ENCODE measurements at places on chromosomes 5 and 9. TPM values are rescaled to one million over a fixed set of nuclear protein-coding genes. Genes with fewer than 3 reads are reported as not detected.

- H3K4me1 ChIP-seq, result no peaks in the 10 kb centered on the region
- DNase-seq, result no peak
Observed at GRCh38 chr9:21579247-21579671, 97.1 kb upstream of the IFNE start.

DNA sequence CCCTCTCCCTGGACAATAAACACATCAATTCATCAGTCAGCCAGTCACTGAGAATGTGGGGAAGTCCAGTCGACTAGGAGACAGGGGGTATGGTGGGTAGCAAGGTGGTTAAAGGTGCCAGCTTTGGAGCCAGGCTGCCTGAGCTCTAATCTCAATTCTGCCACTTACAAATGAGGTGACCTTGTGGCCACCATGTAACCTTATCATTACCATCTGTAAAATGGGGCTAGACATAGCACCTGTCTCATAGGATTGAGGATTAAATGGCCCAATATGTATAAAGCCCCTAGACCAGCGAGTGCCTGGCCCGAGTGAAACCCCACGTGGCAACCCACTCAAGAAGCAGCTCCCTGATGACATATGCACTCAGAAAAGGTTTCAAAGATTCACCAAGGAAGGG lies 73.3 kb upstream of the TBC1D2 start:
- peaks cover 3% of the 10 kb centered on the region for H3K27me3 ChIP-seq
- H3K4me1 ChIP-seq, result no peaks in the 10 kb centered on the region
- no peak overlapping the region for H3K27ac ChIP-seq
- H3K36me3 ChIP-seq, result no peaks in the 10 kb centered on the region
- no peak overlapping the region for H3K4me3 ChIP-seq

- no peak overlapping the region for H3K27ac ChIP-seq
- DNase-seq, result no peak
- H3K27me3 ChIP-seq, result peaks cover 38% of the 10 kb centered on the region
Observed at GRCh38 chr9:135198144-135198543, 110.7 kb downstream of the OLFM1 start.

DNA sequence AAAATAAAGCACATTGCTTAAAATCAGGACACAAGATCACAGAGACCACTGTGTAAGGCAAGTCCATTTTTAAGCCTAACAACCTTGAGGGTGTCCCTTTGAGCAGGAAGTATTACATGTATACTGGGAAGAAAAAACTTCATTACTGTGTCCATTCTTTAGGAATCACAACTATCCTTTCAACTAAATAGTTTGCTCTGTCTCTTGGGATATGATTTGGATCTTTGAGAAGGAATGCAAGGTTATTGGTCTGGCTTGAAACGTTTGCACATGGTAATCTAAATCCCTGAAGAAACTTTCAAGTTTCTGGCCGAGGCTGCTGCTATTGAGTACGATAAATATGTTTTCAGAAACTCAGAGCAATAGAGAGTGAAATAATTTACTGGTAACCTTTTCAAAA lies 923.0 kb upstream of the SEMA6A start:
- H3K4me1 ChIP-seq, result no peaks in the 10 kb centered on the region
- DNase-seq, result no peak
- H3K27ac ChIP-seq, result no peak overlapping the region
- no peaks in the 10 kb centered on the region for H3K36me3 ChIP-seq
- no peaks in the 10 kb centered on the region for H3K27me3 ChIP-seq

GRCh38 chr5:96822686-96823459 lies 15.1 kb upstream of the ERAP1 start:
- no peak for DNase-seq
- H3K36me3 ChIP-seq, result no peaks in the 10 kb centered on the region
- H3K4me1 ChIP-seq, result peaks cover 10% of the 10 kb centered on the region
- H3K4me3 ChIP-seq, result no peak overlapping the region
- H3K27ac ChIP-seq, result no peak overlapping the region

DNA sequence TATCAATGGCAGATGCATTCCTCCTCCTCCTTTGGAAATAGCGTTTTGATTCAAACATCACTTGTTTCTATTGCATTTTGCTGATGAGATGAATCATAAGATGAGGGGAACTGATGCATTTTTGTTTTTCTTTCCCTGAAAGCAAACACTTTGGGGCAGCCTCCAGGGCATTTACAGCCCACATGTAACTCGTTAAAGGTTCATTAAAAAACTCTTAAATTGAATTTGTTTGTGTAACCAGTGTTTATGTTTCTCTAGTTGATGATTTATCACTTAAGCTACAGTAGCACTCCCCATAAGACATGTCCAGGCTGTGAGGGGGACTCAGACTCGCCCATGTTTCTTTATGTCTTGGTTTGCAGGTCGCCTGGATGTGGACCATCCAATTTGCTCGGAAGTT lies 246.1 kb upstream of the ANKH start:
- no peak overlapping the region for H3K4me3 ChIP-seq
- DNase-seq, result no peak
- no peaks in the 10 kb centered on the region for H3K36me3 ChIP-seq

- H3K27ac ChIP-seq, result no peak overlapping the region
- H3K4me1 ChIP-seq, result no peaks in the 10 kb centered on the region
- H3K27me3 ChIP-seq, result peaks cover 3% of the 10 kb centered on the region
- DNase-seq, result no peak
- no peaks in the 10 kb centered on the region for H3K36me3 ChIP-seq
- no peak overlapping the region for H3K4me3 ChIP-seq
Observed at GRCh38 chr5:1883120-1883924, 597 bp upstream of the IRX4 start.

GRCh38 chr5:19608444-19609002 lies 379.5 kb downstream of the CDH18 start:
- no peak for DNase-seq
- H3K4me3 ChIP-seq, result no peak overlapping the region
- H3K4me1 ChIP-seq, result no peaks in the 10 kb centered on the region
- no peaks in the 10 kb centered on the region for H3K36me3 ChIP-seq

- peaks cover 8% of the 10 kb centered on the region for H3K36me3 ChIP-seq
- H3K27me3 ChIP-seq, result no peaks in the 10 kb centered on the region
- peaks cover 20% of the 10 kb centered on the region for H3K4me1 ChIP-seq
- no peak overlapping the region for H3K4me3 ChIP-seq
Observed at GRCh38 chr9:132404228-132404881, 2.3 kb downstream of the TTF1 start.

DNA sequence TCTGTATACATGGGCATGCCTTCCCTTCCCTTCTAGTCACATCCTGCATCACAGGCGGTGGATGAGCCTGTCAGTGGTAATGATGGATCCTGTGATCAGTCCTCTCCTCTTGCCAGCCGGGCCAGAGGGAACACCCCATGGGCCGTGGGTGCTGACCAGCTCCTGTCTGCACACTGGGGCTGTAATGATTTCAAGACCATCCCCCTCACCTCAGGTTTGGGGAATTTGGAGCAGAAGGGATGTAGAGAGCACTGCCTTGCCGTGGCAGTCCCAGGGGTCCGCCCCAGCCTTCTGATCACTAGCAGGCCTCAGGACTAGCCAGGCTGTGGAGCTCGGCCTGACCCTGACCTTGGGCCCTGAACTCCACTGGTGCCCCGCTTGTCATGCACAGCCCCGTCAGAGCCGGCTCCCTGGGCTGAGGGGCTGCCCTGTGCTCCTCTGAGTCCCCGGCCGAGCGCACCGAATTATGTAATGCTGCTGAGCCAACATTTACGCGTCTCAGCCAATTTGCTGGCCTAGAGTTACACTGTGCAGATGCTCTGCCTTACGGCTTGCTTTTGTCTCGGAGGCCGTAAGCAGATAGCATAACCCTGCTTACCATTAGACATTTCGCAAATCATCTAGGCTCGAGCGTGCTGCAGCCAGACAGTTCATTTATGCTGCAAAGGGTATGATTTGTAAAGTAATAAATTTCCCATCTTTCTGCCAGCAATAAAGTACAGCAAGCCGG lies 155.3 kb downstream of the MACROH2A1 start:
- H3K36me3 ChIP-seq, result no peaks in the 10 kb centered on the region
- H3K4me3 ChIP-seq, result no peak overlapping the region
- peak; percentile 39 for DNase-seq
- no peak overlapping the region for H3K27ac ChIP-seq

- no peak overlapping the region for H3K4me3 ChIP-seq
- peaks cover 1% of the 10 kb centered on the region for H3K36me3 ChIP-seq
- DNase-seq, result no peak
- no peaks in the 10 kb centered on the region for H3K27me3 ChIP-seq
- H3K4me1 ChIP-seq, result no peaks in the 10 kb centered on the region
Observed at GRCh38 chr9:99977033-99977792, 70.8 kb downstream of the STX17 start.

DNA sequence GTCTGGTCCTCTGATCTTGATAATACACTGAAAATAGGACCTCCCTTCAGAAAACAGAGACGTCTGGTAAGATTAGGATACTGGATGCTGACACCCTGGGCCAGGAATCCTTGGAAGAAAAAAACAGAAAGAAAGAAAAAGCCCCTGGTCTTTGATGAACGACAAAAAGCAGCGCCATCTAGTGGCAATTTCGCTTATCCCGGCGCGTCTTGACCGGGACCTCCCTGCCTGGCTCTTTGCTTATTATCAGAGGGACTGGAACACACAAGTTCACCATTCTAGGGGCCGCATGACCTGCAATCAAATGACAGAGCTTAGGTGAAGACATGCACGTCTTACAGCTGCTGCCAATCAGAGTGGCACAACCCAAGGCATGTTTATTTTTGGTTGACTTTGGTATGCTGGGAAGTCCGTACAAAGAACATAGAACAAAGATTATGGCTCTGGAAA lies 114.9 kb upstream of the NFIB start:
- peak; percentile 25 for DNase-seq
- H3K27ac ChIP-seq, result no peak overlapping the region
- 0 out of 2 replicates have a peak, but pooled peaks cover 2% of the 10 kb centered on the region for H3K27me3 ChIP-seq
- H3K4me1 ChIP-seq, result no peaks in the 10 kb centered on the region
- H3K4me3 ChIP-seq, result no peak overlapping the region
- no peaks in the 10 kb centered on the region for H3K36me3 ChIP-seq

GRCh38 chr5:180688330-180689070 lies 39.1 kb upstream of the FLT4 start:
- DNase-seq, result no peak
- H3K4me1 ChIP-seq, result peaks cover 14% of the 10 kb centered on the region
- H3K27me3 ChIP-seq, result no peaks in the 10 kb centered on the region
- H3K27ac ChIP-seq, result no peak overlapping the region

DNA sequence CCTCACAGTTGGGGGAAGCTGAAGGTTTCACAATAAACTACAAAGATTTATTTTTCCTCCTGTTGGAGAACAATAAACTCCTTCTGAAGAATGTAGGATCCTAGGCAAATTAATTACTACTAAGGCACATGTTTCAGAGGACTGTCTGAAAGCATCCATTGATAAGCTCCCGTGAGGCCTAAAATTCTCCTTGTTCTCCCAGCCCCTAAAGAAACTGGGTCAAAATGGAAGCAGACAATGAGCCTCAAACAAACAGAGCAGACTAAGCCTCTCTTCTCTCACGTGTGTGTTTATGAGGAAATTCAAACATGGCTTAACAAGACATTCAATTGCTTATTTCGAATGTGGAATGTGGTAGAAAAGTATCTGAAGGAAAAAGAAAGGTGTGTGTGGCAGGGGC lies 249.0 kb downstream of the GLIS3 start:
- H3K4me1 ChIP-seq, result no peaks in the 10 kb centered on the region
- H3K36me3 ChIP-seq, result no peaks in the 10 kb centered on the region
- H3K27me3 ChIP-seq, result no peaks in the 10 kb centered on the region
- no peak for DNase-seq
- no peak overlapping the region for H3K27ac ChIP-seq

- no peaks in the 10 kb centered on the region for H3K27me3 ChIP-seq
- H3K4me3 ChIP-seq, result no peak overlapping the region
- H3K36me3 ChIP-seq, result no peaks in the 10 kb centered on the region
- no peak for DNase-seq
- no peaks in the 10 kb centered on the region for H3K4me1 ChIP-seq
Observed at GRCh38 chr5:54603372-54603771, 85.8 kb downstream of the SNX18 start.

- H3K27me3 ChIP-seq, result no peaks in the 10 kb centered on the region
- H3K4me1 ChIP-seq, result no peaks in the 10 kb centered on the region
- DNase-seq, result no peak
- no peak overlapping the region for H3K27ac ChIP-seq
Observed at GRCh38 chr5:107979291-107979690, 308.6 kb upstream of the EFNA5 start.

DNA sequence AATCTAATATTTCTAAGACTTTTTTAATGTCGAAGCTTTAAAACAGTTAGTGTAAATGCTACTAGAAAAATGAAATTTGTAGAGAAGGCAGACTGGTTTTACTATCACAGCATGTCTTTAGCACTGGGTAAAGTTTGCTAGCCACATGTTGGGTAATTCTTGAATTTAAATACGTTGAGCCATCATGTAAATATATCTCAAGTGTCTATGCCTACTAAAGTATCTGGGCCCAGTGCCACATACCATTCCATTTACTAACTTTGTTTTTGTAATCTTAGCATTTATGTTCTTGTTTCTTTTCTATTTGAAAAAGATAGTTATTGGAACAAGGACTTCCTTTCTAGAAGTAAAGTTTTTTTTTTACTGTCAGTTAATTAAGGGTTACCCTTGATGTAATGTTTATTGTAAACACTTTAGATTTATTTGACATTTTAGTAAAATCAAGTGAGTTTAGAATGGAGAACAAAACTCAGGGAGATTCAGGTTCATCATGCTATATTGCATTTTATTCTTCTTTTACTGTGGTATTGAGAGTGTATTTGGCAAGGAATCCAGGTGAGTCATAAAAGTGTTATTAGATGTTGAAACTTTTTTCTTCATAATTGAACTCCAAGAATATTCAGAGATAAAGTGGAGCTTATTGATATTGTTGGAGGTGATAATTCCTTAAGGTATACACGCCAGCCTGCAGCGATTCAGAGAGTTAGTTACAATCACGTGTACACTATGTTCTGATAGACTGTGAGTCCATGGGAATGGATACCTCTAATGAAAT lies 182.4 kb downstream of the CCDC171 start:
- no peak for DNase-seq
- H3K4me1 ChIP-seq, result peaks cover 20% of the 10 kb centered on the region
- no peak overlapping the region for H3K4me3 ChIP-seq
- no peak overlapping the region for H3K27ac ChIP-seq

DNA sequence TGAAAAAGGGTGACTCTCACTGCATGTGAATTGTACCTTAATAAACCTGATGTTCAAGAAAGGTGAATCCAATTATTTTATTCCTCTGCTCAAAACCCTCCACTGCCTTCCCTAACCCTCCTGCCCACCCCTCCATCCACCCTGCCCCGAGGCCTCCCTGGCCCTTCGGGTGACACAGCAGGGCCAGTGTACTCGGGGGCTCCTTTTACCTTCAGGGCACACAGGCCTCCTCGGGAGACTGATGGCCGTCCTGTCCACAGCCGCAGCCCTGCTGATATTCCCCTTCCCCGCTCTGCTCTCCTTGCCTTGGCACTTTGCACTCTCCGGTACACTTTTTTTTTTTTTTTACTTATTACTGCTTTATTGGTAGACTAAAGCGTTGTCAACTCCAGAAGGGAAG lies 234.0 kb downstream of the CACNA1B start:
- no peak overlapping the region for H3K27ac ChIP-seq
- no peak for DNase-seq
- no peaks in the 10 kb centered on the region for H3K4me1 ChIP-seq
- no peak overlapping the region for H3K4me3 ChIP-seq

The PAX5 gene
- total RNA-seq, result not detected

The C9 gene
- not detected for total RNA-seq

The RAB3C gene
- not detected for total RNA-seq

The TMED7 gene
- 113 TPM for total RNA-seq

The NPDC1 gene
- total RNA-seq, result 0.63 TPM

The CCDC183 gene
- total RNA-seq, result 3.0 TPM

The PRDM9 gene
- total RNA-seq, result not detected

The SPOCK1 gene
- not detected for total RNA-seq

The AGXT2 gene
- total RNA-seq, result not detected

The IFNB1 gene
- not detected for total RNA-seq

The TRIP13 gene
- total RNA-seq, result 33.0 TPM

The SOHLH1 gene
- 0.32 TPM for total RNA-seq

All from HepG2 (cell line).